ENCODE measurements at places on chromosomes 4 and X.
A peak's percentile ranks its signal among the peaks of the same experiment; 100 is the strongest.

- no peak for DNase-seq
Measured at GRCh38 chrX:42242004-42242403, 318.6 kb upstream of the CASK start.

- peak; percentile 73 for DNase-seq
Measured at GRCh38 chr4:56434599-56435139, 746 bp downstream of the PPAT start.

- no peak for DNase-seq
Measured at GRCh38 chr4:12586242-12587006, 897.7 kb downstream of the RAB28 start.

GRCh38 chr4:10747186-10747585, 62.6 kb upstream of the CLNK start:
- DNase-seq = no peak

DNA sequence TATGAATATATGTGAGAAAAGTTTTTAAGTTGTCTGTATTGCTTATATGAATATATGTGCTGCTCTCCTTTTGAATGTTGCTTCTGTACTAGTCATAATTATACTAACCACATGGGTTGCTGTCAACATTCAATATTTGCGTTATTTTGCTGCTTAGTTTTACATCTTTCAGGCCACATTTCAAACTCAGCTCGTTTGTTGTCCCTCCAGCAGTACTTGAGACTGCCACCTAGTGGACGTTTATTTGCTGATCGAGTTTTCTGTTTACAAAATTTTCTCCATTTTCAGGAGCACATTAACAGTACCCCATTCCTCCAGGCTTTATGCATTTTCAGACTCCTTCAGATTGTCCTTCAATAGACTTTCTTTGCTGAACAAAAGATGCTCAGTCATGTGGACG, 75.8 kb downstream of the NUDT11 start:
- peak; percentile 36 for DNase-seq

GRCh38 chr4:139146926-139147629, 29.9 kb downstream of the ELF2 start:
- peak; percentile 11 for DNase-seq

- DNase-seq = no peak
Measured at GRCh38 chr4:182188622-182189021, 54.6 kb upstream of the TENM3 start.

- peak; percentile 22 for DNase-seq
Measured at GRCh38 chr4:119493419-119493818, 135.2 kb downstream of the PDE5A start.

DNA sequence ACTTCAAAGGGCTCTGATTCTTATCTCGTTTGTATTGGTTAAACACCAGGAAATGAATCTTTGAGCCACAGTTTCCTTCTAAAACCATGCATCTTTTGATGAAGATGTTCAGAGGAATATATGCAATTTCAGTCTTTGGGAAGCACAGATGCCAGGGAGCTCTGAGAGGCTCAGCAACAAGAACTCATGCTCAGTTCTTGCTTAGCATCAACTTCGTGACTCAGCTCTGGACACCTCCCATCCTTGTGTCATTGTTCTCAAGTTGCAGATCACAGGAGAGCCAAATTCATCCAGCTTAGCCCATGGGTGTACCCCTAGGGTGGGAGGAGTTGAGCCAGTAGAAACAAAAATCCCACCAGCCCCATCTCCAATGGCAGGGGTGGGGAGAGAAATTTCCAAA, 219.6 kb upstream of the MAOA start:
- DNase-seq = no peak

- no peak for DNase-seq
Measured at GRCh38 chr4:118898684-118899138, 10.1 kb downstream of the SYNPO2 start.

GRCh38 chr4:25756503-25756902, 100.9 kb downstream of the SLC34A2 start:
- no peak for DNase-seq

DNA sequence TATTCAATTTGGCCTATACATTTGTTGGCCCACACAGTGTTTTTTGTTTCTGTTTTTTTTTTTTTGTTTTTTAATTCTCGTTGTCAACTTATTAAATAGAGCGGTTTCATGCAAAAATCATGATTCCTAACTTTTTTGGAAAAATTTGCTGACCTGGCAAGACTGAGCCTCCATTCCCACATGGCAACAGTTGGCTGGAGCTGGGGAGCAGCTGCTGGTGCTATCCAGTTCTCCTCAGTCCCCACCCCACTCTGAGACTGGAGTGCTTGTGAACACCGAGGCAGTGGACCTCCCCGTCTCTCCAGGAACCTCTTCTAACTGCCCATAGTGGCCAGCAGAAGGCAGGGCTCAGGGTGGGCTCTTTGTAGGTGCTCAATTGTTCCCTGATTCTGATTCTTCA, 95.7 kb upstream of the OTUD4 start:
- DNase-seq = no peak

- DNase-seq = no peak
Measured at GRCh38 chr4:113700602-113701150, 60.9 kb downstream of the CAMK2D start.

DNA sequence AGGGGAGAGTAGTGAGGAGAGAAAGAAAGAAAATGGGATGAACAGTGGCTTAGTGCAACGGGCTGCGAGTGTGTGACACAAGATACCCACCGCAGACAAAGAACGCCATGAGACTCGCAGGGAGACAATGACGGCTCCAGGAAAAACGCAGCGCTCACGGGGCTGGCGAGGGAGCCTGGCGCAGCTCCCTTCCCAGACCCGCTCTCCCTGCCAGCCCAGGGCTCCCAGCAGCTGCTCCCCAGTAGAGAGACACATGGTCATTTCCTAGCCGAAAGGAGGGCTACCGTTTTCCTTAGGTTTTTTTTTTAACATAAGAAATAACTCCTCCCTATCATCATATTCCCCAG, 149.5 kb downstream of the MAML3 start:
- DNase-seq = no peak

- no peak for DNase-seq
Measured at GRCh38 chr4:153939570-153939969, 150.7 kb upstream of the SFRP2 start.

GRCh38 chrX:153769865-153770600, 6.0 kb downstream of the PLXNB3 start:
- no peak for DNase-seq

DNA sequence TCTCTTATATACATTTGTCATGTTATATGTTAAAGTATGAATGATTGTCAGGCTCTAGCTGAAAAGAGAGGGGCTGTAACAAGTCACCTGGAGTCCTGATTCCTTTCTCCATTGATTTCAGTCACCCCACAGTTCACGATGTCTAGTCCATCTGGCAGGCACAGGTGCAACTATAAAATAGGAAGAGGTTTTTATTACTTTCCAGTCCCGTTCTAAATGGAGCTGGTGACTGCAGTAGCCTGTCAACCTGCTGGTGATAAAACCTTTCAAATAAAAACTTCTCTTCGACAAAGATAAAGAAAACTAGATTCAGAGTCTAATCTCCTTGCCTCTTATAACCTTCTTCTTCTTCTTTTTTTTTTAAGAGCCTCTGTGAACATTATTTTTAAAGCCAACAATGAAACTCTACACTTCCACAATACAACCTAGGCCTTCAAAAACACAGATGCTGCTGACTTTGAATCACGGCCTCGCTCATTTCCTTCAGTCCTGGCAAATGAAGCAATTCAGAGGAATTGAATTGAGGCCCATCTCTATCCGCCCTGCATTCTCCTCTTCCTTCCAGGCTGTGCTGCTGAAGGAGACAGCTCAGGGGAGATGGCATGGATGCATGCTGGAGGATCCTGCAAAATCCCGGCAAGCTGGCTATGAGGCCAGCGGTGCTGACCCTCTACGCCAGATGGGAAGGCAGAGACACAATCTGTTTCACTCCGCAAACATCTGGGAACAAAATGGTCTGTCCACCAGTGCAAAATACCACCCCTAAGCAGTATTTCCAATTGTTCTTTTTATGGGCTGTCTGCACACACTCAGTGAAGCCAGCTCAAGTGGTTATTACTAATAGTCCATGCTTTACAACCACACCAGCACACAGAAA, 27.3 kb upstream of the CDKN2AIP start:
- DNase-seq = no peak

DNA sequence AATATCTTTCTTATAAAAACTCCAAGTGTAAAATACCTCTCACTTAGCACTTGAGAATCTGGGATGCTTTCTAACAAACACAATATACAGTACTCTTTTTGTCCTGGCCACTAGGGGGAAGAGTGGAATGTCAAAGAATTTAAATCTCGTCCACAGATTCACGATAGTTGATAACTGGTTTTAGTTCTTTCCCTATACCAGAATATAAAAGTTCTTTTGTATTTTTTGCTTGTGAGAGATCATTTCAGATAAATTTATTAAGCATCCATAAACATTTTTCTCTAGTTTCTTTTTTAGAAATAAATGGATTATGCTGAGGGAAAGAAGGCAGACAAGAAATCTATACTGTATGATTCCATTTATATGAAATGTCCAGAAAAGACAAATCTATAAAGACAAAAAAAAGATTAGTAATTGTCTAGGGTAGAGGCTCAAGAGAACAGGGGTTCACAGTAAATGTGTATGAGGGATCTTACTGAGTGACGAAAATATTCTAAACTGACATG, 50.4 kb downstream of the MGARP start:
- DNase-seq = peak; percentile 69

- no peak for DNase-seq
Measured at GRCh38 chr4:127284236-127284635, 348.5 kb upstream of the INTU start.

- peak; percentile 11 for DNase-seq
Measured at GRCh38 chr4:45475548-45475947, 648.3 kb downstream of the GABRG1 start.

DNA sequence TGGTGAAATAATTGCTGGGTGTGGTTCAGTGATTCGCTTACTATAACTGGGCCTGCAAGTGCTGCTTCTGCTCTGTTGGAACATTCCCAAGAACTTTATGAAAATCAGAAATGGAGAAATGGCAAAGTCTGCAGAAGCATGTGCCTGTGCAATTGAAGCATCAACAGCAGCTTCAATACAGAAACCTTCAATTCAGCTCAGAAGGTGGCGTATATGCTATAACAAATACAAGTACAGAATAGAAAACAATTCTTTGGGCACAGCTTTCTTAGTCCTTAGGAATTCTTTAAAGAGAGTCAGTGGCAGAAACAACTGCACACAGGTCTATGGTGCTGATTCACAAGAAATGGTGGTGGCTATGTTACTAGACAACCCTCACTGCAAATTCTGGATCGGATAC, 18.0 kb upstream of the PDHA2 start:
- no peak for DNase-seq

DNA sequence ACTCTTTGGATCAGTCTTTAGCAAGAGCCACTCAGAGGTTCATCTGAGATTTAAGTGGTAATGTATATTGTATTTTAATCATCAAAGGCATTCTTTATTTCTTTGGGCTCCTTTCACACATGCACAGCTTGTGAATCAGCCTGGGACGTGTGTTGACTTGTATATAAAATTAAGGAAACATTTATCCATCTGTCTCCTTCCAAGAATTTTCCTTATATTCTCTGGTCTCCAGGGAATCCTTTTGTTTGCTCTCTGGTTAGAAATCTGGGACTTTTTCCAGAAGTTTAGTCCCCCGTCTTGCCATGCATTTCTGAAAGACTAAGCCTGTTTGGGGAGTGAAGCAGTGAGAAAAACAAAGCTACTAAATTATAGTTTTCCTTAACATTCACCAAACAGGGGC, 212.3 kb downstream of the DCAF12L2 start:
- DNase-seq = no peak

DNA sequence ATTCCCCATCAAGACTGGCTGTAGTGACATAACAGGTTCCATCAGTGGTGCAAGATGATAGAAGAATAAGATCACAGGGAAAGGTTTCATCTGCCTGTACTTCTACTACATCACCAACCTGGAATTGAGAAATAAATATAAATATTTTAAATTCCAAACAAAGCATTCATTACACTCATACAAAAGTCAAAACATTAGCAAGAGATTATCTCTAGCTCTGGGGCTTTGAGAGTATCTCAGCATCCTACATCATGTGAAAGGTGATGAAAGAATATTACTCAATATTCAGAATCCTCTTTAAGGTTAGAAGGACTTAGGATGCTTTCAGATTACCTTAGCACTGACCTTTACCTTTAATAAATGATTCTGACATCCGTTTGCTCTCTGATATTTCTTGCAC, 96.5 kb upstream of the MCF2 start:
- no peak for DNase-seq

GRCh38 chr4:68613752-68614151, 37.6 kb upstream of the UGT2B17 start:
- DNase-seq = no peak

DNA sequence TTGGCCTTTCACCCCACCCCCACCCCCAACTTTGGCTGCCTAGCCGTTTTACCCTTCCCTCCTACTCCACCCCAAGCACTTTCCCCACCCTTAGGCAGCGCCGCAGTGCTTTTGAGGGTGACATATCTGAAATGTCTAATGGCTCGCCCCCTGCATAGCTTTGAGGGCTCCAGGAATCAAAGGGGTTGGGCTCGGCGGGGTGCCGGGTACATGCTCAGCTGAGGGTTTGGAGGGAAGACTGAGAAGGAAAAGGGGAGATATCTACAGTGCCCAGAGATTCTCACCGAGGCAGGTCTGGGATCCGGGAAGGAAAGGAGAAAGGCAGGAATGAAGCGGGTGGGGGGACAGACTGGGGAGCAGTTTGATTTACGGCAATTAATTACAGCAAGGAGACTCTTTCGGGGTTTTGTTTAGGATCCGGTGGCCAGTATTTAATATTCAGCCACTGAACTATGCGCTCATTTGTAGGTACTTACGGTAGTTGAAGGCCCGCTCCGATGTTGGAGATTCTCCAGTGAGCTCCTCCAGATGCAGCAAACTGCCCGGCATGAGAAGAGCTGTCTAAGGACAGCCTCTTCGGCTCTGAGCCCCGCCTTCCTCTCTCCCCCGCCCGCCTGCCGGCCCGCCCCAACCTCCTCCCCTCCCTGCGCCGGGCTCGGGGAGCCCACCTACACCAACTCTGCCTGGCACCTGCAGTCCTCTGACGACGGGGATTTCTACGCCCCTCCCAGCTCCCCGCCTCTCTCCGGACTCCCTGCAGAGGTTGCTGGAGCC, at the start of gene IGSF1:
Gene IGSF1, minus strand, starts transcription at position 569 of the 774 bp plus-strand sequence. CDS start 2,632 bp downstream, outside the sequence.
- DNase-seq = no peak

All from hematopoietic multipotent progenitor cell treated with erythropoietin and hydrocortisone succinate and interleukin-3 and kit ligand, for 8 days (in vitro differentiated cells).